ENCODE measurements at places on chromosomes 12 and 14.

- DNase-seq, result no peak
Measured at GRCh38 chr12:94260717-94261116, 112.3 kb downstream of the PLXNC1 start.

DNA sequence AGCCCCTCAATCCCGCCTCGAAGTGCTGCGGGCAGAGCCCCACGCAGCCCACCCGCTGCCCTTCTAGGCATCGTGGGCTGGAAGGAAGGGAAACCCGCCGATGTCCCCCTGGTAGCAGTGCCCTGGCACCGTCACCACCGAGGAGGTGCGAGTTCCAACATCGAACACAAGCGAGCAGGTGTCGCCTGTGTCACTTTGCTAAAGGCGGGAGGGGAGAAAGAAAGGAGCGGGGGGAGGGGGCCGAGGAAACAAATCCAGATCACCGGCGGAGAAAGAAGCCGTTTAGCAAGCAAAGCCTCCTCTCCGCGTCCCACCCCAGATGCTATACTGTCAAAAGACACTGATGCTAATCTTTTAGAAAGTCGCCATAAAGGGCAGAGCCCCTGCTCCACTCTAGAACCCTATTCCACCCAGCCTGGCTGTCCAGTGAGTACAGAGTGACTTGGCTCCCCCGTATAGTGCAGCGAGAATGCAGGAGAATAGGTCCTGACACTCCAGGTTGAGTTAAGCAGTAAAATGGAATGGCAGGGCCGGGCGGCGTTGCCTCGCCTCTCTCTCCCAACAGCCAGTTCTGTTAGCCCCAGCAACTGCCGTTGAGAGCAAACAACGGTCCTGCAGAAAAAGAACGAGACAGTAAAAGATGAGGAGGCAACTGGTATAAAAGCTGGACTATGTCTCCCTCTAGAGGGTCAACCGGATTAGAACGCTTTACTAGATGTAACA, 67.9 kb upstream of the USP15 start:
- peak; percentile 81 for DNase-seq

DNA sequence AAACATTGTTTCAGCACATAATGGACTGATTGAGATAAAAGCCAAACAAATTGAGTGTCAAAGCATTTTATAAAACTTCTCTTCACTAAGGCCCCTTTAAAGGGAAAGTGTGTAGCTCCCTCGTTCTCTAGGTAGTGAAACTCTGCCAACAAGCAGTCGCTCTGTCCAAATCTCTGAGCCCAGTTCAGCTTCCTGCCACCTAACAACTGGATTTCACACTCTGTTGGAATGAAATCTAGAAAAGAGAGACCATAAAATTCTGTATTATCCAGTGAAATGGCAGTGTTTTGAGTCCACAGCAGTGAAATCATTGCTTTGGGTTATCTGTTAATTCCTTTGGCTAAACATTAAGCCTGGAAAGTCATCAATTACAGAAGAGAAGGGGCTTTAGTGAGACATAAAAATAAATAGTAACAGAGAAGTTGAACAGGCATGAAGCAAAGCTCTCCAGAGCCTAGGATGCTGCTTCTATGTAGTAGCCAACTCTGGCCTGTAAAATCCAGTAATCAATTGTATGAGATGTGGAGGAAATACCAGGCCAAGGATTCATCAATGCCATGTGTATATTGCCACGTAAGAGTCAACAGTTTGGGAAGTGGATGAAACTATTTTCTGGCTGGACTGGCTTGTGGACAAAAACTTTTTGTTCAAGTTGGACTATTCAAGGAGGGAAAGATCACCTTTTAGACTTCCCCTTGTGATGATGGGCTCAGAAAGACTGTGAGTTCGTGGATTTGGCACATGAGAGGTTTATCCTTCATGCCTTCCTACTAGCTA, 122.5 kb downstream of the WIF1 start:
- peak; percentile 20 for DNase-seq

- DNase-seq, result no peak
Measured at GRCh38 chr12:18373181-18373580, 111.9 kb downstream of the PIK3C2G start.

DNA sequence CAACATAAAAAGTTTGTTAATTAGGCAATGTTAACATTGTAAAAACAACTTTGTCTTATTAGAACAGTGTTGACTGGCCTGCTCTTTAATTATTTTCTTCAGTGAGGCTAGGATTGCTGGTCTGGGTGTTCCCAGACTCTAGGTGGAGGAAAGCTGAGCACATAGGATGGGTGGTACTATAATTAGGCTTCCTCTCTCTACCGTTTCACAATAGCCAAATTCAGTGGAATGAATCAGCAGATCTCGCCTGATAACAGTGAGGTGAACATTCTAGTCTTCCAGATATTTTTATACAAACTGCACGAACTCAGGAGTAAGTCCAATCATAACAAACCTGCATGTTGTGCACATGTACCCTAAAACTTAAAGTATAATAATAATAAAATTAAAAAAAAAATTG, 11.9 kb downstream of the PTGDR start:
- DNase-seq, result no peak

- no peak for DNase-seq
Measured at GRCh38 chr12:2526371-2526770, 268.4 kb upstream of the FKBP4 start.

- DNase-seq, result no peak
Measured at GRCh38 chr14:30876692-30877091, 2.3 kb downstream of the COCH start.

GRCh38 chr12:57444744-57445143, 10.2 kb downstream of the INHBC start:
- no peak for DNase-seq

DNA sequence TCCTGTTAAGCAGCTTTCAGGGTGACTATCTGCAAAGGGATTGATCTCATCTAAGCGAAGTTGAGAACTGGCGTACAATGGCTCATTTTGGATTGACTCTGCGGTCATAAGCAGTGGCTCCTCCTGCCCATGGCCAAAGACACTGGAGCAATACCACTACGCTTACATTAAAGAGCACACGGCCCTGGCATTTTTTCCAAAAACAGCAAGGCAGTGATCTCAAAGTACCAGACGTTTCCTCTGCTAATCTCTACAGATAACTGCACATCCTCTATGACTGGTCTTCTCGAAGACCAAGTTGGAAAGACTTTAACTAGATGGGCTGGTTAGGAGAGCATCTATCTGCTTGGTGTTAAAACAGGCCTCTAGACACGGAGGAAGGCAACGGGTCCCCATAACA, 2.7 kb downstream of the PITPNM2 start:
- no peak for DNase-seq

DNA sequence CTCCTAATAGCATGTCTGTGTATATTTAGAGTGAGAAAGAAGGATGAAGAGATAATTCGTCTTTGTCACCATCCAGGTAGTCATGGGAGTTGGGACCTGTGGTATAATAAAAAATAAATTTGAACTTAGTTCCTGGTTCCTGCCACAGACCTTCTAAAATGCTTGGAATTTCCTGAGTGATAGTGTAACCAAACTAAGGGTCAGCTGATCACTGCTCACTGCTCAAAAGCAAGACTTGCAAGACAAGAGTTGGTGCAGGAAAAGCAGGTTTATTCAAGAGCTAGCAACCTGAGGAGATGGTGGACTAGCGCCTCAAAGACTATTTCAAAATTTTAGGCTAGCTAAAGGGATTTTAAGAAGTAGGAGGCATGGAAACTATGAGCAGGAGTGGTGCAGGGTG, 19.1 kb downstream of the ANG start:
- no peak for DNase-seq

DNA sequence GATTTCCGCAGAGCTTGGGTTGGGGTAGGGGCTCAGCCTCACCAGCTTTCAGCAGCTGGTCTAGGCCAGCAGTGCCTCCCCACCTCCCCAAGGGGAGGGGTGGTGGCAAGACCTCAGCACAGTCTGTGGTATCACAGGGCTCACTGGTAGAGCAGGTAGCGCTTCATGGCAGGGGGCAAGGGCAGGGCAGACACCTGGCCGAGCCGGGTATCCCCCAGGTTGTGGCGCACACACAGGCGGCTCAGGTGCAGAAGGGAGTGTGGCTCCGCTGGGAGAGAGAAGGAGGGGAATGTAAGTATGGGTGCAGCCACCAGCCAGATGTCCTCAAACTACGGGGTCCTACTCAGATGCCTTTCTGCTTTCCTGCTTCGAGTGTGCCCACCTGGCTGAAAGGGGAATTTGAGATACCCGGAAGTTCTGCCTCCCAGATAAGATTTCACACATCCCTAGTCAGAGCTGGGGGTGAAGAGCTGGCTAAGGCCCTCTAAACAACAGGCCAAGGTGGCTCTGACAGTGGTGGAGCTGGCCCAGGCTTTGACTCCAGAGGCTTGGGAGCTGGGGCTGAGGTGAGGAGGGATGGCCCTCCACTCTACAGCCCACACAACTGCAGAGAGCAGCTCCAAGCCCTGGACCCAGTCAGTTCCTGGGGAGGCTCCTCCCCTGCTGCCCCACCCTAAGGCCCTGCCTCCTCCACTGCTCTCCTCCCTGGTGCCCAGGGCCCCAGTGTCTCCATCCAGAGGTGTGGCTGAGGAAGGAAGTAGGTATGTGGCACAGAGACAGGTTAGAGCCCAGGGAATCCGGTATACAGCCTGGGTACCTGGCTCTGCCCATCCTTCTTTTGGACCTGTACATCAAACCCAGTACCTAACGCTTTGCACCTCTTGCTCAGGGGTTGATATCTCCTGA, 1.8 kb downstream of the SPSB2 start:
- DNase-seq, result no peak

DNA sequence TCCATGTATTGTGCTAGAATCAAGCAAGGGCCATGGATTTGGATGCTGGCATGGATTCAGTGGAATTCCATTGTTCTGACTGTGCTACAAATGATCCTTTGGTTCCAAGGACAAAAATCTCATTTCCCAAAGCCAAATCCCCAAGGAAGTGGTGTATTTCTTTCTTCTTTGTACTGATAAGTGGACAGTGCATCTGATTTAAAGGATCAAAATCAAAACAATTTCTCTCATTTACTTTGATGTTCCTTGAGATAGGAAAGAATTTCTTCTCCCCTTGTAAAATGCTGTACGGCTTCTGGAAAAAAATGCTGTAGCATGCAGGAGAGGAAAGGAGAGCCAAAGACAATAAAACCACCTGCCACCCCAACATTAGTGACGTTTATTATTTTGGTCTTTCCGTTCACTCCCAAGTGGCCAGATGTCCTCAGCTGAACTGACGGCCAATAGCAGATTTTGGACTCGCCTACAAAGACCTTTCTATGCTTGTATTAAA, 185.7 kb downstream of the PRKD1 start:
- peak; percentile 35 for DNase-seq

DNA sequence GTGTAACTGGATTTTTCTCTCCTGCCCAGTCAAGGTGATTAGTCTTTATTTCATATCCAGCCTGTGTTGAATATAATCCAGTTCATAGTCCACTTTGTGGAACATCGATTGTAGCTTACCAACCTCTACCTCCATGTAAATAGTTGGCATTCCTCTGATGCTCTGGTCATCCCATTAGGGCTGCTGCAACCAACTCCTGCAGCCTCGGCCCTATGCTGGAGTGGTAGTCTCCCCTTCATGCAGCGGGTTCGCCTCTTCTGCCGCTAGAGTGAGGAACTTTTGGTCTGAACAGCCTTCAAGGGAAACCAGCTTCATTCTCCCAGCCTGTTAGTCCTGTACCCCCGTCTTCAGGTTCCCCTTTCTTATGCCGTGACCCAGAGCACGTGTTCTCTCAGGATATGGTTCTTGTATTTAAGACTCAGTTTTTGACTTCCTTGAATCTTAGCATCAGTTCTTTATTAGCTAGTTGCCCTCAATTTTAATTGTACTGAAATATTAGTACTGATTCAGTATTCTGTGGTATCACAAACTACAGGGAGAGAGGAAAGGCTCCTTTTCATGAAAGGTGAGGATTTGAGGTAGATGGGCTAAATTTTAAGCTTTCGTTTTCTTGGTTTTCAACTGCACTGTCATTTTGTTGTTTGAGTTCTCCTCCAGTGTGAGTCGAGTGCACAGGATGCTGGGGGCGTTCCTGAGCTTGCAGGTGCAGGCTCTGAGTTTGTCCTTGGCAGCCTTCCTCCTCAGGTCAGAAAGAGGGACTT, 33.2 kb downstream of the ZNF664 start:
- no peak for DNase-seq

GRCh38 chr12:62657363-62657632, 190.7 kb downstream of the MON2 start:
- DNase-seq, result no peak

DNA sequence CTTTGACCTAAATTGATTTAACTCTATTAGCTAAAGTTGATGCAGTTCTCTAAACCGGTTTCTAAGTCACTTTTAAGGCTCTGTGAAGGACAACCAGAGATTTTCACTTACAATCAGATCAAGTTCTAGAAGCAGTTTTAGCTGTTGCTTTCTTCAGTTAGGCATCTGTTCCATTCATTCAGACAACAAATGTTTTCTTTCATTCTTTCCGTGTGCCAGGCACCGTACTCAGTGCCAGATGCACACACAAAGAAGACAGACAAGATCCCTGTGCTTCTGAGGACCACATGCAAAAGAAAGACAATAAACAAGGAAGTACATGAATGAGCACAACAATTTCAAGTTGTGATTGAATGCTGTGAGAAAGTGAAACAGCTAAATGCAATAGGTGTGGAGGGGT, 11.1 kb upstream of the EGLN3 start:
- DNase-seq, result no peak

DNA sequence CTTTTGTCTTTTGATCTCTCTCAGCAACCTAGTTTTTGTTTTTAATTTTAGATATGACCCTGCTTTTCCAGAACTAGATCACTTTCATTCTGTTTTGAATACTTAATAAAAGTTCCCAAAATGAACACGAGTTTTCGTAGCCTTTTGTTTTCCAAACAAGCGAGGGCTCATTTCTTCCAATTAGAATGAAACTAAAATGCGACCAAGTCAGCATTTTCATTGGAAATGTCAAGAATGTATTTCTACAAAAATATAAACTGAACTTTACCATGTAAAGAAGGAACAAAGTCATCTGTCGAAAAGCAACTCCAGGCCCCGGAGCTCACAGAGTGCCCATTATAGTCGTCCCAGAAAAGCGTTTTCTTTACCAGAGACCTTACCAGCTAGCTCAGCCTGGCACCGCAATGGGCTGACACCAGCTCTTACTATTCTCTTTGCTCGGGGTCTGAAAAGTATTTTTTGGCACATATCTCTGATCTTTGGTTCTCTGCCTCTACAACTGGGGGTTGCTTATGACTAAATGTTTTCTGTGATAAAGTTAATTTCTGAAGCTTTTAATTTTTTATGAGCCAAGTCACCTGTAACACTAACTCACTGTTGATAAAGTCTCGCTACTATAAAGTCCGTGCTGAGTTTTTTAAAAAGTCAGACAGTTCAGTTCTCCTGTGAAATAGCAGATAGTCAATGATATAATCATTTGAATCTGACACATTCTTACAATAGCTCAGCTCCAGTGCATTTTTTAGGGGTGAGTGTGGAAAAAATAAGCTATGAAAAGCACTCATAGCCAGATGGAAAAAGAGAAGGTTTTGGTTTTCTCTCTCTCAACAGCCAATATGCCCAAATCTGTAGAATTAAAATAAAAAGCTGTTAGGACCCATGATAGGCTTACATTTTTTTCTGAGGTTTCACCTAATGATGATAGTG, 43.4 kb downstream of the SAMD4A start:
- DNase-seq, result no peak

GRCh38 chr12:132078190-132078589, 65.9 kb downstream of the DDX51 start:
- DNase-seq, result peak; percentile 74
